ENCODE measurements at places on chromosomes 4 and X. TPM values are rescaled to one million over a fixed set of nuclear protein-coding genes. Genes with fewer than 3 reads are reported as not detected.

NAA11 gene
- not detected for total RNA-seq

EXOC1 gene
- 41.7 TPM for total RNA-seq

DOK7 gene
- total RNA-seq, result 7.0 TPM

NFXL1 gene
- 16.0 TPM for total RNA-seq

WDR19 gene
- 42.5 TPM for total RNA-seq

SPINK2 gene
- 1.0 TPM for total RNA-seq

PPP1R2C gene
- total RNA-seq, result not detected

ABRAXAS1 gene
- 14.8 TPM for total RNA-seq

FAM149A gene
- total RNA-seq, result 37.8 TPM

CYBB gene
- total RNA-seq, result 43.7 TPM

CT47B1 gene
- not detected for total RNA-seq

STARD8 gene
- total RNA-seq, result 23.4 TPM

NLRP2B gene
- not detected for total RNA-seq

RS1 gene
- 0.44 TPM for total RNA-seq

PHOX2B gene
- total RNA-seq, result not detected

SLC34A2 gene
- total RNA-seq, result 694 TPM

TAB3 gene
- total RNA-seq, result 26.9 TPM

ARMCX4 gene
- total RNA-seq, result 16.0 TPM

CXCL10 gene
- total RNA-seq, result 1.4 TPM

FAM9C gene
- total RNA-seq, result not detected

ODAPH gene
- not detected for total RNA-seq

SOX3 gene
- not detected for total RNA-seq

SPANXA1 gene
- total RNA-seq, result not detected

CENPE gene
- 2.5 TPM for total RNA-seq

GATA1 gene
- 0.60 TPM for total RNA-seq

ZC4H2 gene
- 8.7 TPM for total RNA-seq

QDPR gene
- total RNA-seq, result 33.5 TPM

FRG2 gene
- not detected for total RNA-seq

SPANXA2 gene
- total RNA-seq, result not detected

PPP3CA gene
- total RNA-seq, result 31.5 TPM

PPP2R2C gene
- 0.82 TPM for total RNA-seq

GLRB gene
- total RNA-seq, result 3.3 TPM

CYTL1 gene
- total RNA-seq, result 1.7 TPM

SUPT20HL2 gene
- total RNA-seq, result not detected

C4orf50 gene
- 0.16 TPM for total RNA-seq

ZCCHC18 gene
- 0.79 TPM for total RNA-seq

F11 gene
- 1.5 TPM for total RNA-seq

NPY1R gene
- 32.9 TPM for total RNA-seq
